Stimulated activated CD4-positive, alpha-beta T cell treated with anti-CD3 and anti-CD28 coated beads, Interleukin-4, amount 100 ng/mL, for 4 hours (primary cell): ENCODE measurements at places on chromosomes 12 and 14.

DNA sequence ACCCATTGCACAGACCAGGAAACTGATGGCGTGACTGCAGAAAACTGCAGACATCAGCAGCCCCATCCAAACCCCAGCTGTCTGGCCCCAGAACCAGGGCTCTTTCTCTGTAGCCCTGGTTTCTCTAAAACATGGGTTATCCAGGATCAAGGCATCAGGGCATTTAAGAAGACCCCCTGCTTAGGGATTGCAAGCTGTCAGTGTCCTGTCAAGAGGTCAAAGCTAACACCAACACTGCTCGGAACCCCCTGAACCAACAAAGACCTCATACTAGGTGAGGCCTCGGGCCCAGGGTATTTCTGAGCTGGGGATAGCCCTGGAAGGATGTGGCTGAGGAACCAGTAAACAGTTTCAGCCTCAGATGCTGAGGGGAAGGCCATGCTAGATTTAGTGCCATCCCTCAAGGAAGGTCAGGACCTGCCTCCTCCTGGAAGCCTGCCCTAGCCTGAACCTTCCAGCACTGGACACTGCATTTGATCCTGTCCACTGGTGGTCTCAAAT, 39.2 kb downstream of the BCL11B start:
- DNase-seq, result no peak

GRCh38 chr14:72182708-72183432, 250.6 kb downstream of the RGS6 start:
- DNase-seq, result no peak

DNA sequence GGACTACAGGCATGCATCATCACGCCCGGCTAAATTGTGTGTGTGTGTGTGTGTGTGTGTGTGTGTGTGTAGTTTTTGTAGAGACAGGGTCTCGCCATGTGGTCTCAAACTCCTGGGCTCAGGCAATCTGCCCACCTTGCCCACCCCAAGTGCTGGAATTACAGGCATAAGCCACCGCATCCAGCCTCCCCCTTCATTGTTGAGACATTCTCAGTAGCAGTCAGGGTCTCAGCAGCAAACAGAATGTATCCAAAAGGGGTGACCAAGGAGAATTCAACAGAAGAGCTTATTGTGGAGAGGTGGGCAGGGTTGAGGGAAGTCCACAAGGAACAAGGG, 37.3 kb upstream of the PLEKHG6 start:
- DNase-seq, result no peak

DNA sequence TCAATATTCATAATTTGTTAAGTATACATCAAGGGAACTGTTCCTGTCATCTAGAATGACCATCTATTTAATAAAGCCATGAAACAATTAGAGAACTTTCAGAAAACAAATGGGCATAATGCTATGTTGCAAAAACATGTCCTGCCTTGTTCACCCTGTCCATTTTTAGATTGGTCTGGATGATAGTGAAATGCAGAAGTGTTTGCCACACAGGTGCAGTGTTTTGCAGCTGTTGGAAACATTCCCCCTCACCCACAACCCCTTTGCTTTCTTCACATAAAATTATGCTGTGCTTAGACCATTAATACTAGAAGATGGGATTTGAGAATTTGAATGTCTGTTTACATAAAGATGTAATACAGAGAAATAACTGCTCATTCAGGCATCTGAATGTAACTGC, 36.5 kb downstream of the LEMD3 start:
- DNase-seq, result no peak

DNA sequence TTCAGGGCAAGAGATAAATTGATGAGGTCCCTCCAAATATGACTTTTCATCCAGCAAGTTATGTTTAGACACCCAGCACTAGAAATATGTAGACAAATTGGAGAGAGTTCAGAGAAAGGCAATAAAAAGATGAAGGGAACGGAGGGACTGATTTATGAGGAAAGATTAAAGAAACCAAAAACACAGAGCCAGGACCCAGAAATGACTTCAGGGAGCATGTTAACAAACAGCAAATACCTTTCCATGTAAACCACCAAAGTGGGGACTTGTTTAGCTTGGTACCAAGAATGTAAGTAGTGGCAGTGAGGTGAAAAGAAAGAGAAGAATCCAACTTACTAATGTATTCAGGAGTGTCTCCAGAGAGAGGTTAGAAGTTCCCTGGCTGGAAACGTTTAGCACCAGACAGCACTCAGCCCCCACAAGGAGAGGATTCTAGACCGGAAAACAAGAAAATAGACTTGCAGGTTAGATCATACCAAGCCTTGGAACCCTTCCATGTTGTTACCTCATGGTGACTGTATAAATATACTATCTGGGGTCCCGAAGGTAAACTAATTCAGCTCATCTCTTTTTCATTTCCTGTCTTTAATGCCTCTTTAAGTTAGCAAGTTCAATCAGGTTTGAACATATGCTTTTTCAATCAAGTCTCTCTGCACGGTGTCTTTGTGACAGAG, 79.2 kb downstream of the TBC1D30 start:
- no peak for DNase-seq

GRCh38 chr12:50566066-50566465, 61.3 kb downstream of the DIP2B start:
- no peak for DNase-seq

DNA sequence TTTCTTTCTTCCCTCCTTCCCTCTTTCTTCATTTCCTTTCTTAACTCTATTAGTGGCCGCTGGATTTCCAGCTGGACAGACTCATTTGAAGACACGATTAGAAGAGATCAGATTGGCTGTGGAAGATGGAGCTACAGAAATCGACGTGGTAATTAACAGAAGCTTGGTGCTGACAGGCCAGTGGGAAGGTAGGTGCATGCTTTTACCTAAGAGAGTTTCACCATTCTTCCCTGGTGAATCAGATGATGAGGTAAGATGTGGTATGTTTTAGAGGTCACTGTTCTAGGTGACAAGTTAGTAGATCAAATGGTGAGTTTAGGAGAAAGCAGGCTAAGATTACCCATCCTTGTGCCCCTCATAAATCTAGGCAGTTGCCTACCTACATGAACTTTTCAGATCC, 51.6 kb downstream of the DERA start:
- no peak for DNase-seq

DNA sequence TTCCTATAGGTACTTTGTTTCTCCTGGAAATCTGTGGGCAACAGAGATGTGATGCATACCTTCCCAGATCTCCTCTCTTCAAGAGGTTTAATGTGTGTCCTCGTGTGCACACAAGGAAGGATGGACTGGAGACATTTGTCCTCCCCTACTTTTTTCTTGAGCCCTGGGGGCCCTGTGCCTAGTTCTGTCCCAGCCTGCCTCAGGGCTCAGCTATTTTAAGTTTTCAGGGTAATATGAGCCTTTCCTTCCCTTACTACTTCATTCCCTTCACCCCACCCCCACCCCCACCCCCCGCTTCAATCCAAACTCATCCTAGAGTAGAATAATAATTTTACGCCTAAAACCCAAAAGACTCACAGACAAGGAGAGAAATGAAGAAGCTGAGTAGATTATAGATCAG, 446 bp downstream of the STAC3 start:
- no peak for DNase-seq

- no peak for DNase-seq
Measured at GRCh38 chr12:45833401-45833800, 103.9 kb downstream of the ARID2 start.

GRCh38 chr14:79137836-79138235, 967.7 kb downstream of the NRXN3 start:
- no peak for DNase-seq

GRCh38 chr14:52914295-52914694, 36.6 kb downstream of the FERMT2 start:
- DNase-seq, result no peak

GRCh38 chr12:62930546-62931425, 4.2 kb downstream of the PPM1H start:
- DNase-seq, result no peak

GRCh38 chr14:23615856-23616255, 20.3 kb upstream of the DHRS2 start:
- no peak for DNase-seq

DNA sequence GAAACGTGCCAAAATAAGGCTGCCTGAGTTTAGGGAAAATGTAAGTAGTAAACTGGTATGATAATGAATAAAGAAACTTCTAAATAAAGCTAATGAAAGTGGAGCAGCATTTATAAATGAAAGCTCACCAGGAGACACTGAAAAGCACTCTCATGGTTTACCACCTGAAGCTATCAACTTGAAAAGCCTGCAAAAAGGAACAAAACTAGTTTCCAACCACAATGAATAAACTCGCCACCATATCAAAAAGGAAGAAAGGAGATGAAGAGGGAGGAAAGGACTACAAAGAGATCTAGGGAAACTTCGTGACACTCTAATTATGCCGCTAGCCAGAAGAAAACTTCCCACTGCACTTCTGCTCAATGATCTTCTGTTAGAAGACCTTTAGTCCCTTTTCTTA, 66.7 kb downstream of the MED13L start:
- no peak for DNase-seq

GRCh38 chr12:48442179-48442847, 30.0 kb upstream of the ANP32D start:
- no peak for DNase-seq

DNA sequence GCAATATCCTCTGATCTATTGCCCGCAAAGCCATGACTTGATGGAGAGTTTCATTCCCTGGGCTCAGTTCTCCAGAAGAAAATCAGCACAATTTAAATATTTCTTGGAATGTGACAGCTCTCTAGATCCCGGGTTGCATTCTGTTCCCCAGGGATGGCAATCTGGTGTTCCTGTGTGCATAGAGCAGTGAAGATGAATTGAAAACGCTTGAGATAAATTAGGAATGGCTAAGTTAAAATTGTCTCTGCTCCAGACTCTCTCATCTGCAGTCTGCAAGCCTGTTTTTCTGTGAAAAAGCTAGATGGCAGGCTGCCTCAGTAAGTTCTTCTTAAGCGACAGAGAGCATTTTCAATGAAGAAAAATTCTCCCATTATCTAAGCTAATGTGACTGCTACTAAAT, 582.5 kb upstream of the MGAT4C start:
- no peak for DNase-seq

- no peak for DNase-seq
Measured at GRCh38 chr14:27006570-27006969, 408.7 kb upstream of the NOVA1 start.

DNA sequence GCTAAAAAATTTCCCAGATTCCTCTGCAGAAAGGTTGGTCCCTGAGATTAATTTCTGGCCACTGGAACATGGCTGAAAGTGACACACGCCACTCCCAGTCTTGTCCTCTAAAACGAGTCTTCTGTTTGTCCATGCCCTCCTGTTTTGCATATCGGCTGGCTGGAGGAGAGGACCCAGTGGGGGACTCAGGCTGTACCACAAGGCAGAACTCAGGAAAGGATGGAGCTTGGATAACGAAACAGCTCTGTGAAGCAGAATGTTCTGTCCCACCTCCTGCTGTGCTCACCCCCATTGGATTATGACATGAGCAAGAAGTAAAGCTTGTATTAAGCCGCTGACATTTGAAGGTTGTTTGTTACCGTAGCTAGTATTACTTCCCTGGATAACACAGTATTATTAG, 856.2 kb downstream of the BCL11B start:
- DNase-seq, result no peak

GRCh38 chr14:60931218-60931617, 49.7 kb downstream of the TRMT5 start:
- no peak for DNase-seq

- no peak for DNase-seq
Measured at GRCh38 chr12:75944905-75945432, 86.6 kb downstream of the PHLDA1 start.

- no peak for DNase-seq
Measured at GRCh38 chr14:52455291-52456088, 96.8 kb downstream of the TXNDC16 start.

- DNase-seq, result no peak
Measured at GRCh38 chr12:46944771-46945170, 119.0 kb upstream of the SLC38A4 start.

DNA sequence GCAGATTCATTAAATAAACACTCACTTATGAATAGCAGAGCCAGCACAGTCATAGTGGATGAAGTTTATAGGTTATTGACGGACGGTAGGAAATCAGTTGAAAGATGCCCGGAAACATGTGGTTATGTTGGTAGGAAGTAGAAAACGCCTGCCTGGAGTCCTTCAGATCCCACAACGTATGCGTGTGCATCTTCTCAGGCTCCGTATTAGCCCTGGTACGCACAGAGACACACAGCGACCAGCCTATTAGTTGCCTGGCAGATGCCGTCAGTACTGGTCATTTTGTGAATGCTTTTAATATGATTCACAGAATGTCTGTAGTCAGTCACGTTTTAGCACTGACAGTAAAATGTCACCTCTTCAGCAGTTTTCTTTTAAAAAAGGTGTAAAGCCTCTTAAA, 196.4 kb downstream of the RGS6 start:
- no peak for DNase-seq

- DNase-seq, result peak; percentile 19
Measured at GRCh38 chr12:67446716-67447115, 177.6 kb downstream of the CAND1 start.

DNA sequence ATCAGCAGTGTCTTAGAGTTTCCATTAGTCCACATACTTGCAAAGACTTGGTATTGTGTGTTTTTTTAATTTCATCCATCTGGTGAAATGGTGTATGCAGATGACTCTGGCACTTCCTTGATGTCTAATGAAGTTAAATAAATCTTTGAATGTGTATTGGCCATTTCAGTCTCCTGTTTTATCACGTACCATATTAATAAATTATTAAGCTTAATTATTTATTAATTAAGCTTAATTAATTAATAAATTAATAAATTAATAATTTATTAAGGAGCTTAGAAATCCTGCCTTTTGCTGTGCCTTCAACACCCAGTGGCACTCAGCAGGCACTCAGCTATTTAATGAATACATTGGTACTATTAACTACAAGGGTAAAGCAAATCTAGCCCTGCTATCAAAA, 18.2 kb downstream of the PDZRN4 start:
- DNase-seq, result no peak

GRCh38 chr14:24991288-24991687, 58.7 kb downstream of the STXBP6 start:
- DNase-seq, result no peak

DNA sequence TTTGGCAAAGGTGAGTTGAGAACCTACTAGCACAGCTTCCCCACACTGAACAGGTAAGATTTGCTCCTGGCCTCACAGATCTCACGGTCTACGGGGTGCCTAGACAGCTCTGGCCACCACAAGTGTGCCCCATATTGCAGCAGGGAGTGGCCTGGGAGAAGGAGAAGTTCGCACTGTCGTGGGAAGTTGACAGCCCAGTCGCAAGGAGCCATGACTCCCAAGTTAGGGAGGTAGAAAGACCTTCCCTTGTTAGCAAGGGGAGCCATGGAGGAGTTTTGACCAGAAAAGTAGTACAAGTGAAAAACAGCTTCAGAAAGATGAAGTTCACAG, 316.3 kb downstream of the BCL11B start:
- no peak for DNase-seq

GRCh38 chr12:26001530-26001929, 43.0 kb downstream of the RASSF8 start:
- DNase-seq, result no peak

DNA sequence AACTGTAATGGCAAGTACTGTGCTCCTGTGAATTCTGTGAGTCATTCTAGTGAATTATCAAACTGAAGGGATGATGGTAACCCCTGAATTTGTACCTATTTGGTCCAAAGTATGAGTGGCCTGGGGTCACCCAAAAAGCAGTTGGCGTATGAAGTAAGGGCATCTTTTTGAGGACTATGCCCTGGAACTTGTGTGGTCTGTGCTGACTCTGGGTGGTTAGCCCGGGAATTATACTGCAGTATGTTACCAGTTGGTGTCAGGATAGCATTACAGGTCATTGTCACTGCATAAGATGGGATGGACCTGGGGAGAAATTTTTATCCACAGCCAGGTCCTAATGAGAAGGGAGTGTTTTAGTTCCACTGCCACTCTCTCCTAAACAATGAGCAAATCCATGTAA, 174.7 kb downstream of the SSPN start:
- DNase-seq, result no peak

GRCh38 chr14:102510616-102511520, 1.3 kb upstream of the ANKRD9 start:
- peak; percentile 24 for DNase-seq
